NCI-H1417 treated with DMSO at 0.1 percent for 48 hours (cell line): ENCODE measurements at places on chromosomes 4 and X.

GRCh38 chr4:32251926-32252325 is 1531.8 kb downstream of the PCDH7 start:
- no peak for DNase-seq

DNA sequence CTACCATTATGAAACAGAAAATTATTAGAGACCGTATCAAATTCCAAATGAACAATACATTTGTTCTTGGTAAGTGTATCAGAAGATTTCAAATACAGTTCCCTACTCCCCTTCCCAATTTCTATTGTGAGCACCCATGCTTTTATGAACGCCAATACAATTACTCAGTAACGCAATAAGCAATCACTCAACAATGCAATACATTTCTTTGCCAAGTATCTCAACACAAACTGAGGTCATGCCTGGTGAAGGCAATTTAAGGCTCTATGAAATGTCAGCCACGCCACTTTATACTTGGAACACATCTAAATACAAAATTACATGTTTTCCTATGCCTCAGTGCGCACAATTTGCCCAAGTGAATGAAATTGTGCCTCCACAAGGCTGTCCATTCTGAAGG is 712 bp downstream of the PNPLA4 start:
- no peak for DNase-seq

GRCh38 chr4:8403173-8403753 is 37.3 kb downstream of the ACOX3 start:
- peak; percentile 5 for DNase-seq

- no peak for DNase-seq
These were observed 154.3 kb downstream of the CAMK2D start for GRCh38 chr4:113607147-113607720.

- no peak for DNase-seq
These were observed 113.5 kb downstream of the DHX15 start for GRCh38 chr4:24470666-24471485.

GRCh38 chr4:168070903-168071302 is 21.4 kb upstream of the ANXA10 start:
- no peak for DNase-seq

- DNase-seq = no peak
These were observed 297.9 kb upstream of the LCORL start for GRCh38 chr4:18319431-18319830.

DNA sequence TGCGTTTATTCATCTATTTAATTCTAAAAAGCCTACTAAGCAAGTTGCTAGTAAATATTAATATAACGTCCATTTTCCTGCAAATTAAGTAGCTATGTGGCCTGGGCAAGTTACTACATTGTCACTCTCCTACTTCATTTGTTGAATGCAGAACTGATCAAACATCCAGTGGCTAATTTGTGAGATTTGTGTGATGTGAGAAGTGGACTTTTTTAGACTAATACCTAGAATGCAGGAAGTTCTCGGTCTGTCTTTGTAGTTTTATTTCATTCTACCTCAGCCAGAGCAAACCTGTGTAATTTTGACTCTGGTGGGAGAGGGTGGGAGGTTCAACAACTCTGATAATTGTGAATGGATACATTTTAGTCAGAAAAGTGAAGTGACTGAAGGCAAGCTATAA is 840 bp downstream of the GUF1 start:
- no peak for DNase-seq

GRCh38 chr4:178812866-178813265 is 1370.6 kb upstream of the AGA start:
- no peak for DNase-seq

DNA sequence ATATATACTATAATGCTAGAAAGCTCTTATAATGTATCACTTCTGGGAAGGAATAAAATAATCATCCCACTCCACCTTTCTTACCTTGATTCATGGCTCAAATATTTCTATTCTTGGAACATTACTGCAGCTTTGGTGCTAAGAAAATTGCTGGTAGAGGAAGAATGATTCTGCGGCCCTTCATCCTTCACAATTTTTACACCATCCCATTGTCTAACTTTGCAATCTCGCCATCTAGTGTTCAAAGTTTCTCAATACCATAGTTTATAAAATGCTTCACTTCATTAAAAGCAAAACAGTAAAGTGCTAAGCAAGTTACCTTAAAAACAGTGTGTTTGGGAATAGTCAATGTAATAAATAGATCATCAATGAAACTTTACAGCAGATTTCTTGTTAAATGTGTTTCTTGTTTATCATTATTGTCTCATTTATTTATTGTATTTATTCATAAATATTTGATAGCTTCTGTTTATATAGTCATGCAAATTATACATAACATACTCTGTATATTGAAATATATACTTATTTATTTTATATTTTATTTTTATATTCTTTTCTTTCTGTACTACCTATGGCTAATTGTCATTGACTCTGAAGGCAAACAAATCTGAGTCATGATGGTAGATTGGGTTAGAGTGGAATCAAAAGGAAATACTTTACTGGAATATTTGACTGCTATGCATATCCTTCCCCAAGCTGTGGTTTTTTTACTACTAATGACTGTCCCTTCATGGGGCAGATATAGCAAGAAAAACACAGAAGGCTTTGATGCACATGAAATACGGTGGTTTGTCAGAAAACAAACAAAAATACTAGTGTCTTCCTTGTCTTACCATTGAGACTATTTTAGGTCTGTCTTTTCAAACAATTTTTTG is 390.7 kb downstream of the MAPK10 start:
- peak; percentile 24 for DNase-seq

DNA sequence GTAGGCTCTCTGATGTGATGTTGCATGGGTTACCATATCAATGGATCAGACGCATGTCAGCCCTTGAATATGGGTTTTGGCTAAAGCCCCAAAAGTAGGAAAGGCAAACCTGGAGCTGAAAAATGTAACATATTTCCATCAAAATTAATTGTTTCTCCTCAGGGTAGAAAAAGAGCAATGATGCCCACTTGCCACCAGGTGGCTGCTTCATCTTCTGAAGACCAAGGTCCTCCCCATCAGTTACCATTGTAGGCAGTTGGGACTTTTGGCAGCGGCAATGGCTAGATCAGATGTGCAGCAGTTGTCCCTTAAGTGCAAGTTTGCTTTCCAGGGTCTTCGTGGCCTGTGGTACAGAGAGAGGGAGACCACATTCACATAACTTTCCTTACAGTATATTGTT is 118.2 kb downstream of the NAF1 start:
- DNase-seq = no peak

DNA sequence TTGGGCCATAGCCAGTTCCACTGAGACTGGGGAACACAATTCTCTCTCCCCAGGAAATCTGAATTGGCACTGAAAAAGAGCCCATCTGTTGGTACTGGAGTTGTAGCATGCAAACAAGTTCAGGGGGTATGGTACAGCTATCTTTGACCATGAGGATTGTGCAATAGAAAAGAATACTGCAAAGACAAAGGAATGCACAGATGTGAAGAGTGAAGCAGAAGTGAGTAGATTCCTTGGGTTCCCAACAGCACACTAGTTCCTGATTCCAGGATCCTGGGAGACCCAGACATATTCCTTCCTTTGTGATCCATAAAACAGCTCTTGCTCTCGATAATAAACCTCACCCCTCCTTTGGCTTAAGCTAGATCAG is 43.3 kb upstream of the CTAG2 start:
- no peak for DNase-seq

GRCh38 chrX:67723580-67724351 is 179.9 kb downstream of the AR start:
- DNase-seq = no peak

- DNase-seq = no peak
These were observed 83.5 kb upstream of the LIMCH1 start for GRCh38 chr4:41454423-41454822.

- peak; percentile 3 for DNase-seq
These were observed 204.9 kb downstream of the GBA3 start for GRCh38 chr4:22897520-22898108.

DNA sequence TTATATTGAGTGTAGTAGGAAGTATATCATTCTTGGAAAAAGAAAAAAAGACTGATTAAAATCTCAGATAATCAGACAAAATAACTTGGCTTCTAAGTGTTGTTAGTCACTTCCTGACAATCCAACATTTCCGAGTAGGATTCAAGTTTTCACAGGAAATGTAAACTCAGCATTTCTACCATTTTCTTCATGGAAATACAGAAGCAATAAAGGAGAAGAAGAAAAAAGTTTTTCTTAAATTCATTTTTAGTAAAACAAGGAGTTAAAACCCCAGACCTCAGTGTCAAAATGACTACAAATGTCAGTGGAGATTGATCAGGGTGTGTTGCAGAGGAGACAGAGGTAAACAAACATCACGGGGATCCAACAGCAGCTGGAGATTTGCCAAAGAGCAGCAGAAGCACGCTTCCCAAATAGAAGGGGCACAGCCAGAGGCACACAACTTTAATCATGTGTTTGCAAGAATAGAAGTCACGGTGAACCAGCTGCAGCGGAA is 129.3 kb upstream of the FAM9B start:
- DNase-seq = peak; percentile 80

DNA sequence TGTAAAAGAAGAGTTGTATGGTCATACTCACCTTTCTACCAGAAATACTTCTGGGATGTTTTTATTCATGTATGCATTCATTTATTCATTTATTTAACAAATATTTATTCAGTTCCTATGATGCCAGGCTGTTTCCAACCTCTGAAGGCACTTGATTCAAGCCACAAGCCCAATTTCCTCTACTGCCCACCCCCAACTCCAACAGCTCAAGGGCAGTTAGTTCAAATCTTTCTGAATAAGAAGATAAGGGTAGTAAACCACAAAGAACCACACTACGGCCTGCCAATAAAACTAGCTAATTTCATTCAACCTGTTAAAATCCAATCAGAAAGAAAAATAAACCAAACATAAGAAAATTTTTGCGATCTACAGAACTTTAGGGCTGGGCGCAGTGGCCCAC is 31.2 kb downstream of the LRBA start:
- no peak for DNase-seq

- no peak for DNase-seq
These were observed 7.0 kb upstream of the TMSB4X start for GRCh38 chrX:12967711-12968465.

- DNase-seq = no peak
These were observed 40.7 kb downstream of the TIGD4 start for GRCh38 chr4:152738827-152739226.

DNA sequence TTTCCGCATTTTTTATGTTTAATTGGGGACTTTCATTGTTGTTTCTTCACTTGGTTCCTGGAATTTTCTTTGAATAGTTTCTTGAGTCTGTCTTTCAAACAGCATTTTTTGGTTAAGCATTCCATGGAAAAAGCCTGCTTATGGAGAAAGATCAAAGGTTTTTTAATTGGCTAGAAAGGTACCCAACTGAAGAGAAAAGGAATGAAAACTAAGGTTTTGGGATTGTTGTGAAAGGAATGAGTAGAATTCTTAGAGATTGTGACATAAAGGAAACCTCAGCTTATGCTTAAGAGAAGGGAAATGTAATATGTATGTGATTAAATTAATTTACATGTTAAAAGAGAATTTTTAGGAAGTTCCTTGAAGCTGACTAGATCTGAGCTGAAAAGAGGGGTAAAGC is 82.8 kb downstream of the CCKAR start:
- DNase-seq = no peak

DNA sequence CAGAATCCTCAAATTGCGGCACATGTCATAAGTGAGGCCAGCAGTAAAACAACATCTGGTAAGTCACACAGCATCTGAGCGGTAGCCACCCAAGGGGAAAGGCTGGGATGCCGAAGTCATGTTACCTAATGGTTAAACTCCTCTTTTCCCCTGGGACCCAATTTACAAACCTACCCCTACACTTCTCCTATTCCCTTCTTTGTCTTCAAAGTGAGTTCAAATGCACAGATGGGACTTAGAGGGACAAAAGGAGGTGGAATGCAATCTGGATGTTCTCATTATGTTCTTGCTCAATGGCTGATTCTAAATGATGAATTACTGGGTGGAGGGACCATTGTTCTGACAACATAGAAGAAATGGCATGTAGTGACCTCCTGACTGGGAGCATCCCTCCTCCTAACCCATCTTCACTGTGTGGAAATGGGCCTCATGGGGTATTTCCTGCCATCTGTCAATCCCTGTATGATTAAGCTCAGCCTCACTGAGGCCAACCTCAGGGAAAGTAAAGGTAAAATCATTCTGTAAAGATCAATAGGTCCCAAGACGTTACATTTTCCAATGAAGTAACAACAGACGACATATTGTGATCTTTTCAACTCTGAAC is 8.5 kb downstream of the CD40LG start:
- DNase-seq = no peak

DNA sequence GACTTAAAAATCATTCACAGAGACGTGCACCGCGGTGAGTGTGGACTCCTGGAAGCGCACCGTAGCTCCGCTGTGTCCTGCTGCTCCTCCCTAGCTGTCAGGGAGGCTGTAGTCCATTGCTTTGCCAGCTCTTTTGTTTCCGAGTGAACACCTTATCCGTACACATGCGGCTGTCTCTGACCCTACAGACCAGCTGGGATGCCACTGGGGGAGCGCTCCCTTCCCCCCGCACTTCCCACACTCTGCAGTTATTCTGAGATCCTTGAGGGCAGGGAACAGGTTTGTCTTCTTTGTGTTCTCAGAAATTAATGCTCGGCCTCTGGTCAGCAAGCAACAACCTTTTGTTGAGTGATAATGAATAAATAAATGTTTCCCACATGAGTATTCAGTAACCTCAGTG is 33.7 kb upstream of the MSANTD1 start:
- no peak for DNase-seq

- DNase-seq = no peak
These were observed at the start of gene PCDH7 for GRCh38 chr4:30720021-30720660. PCDH7 (plus strand) TSS chr4:30720369; CDS start chr4:30721423, 1,054 bp downstream.

DNA sequence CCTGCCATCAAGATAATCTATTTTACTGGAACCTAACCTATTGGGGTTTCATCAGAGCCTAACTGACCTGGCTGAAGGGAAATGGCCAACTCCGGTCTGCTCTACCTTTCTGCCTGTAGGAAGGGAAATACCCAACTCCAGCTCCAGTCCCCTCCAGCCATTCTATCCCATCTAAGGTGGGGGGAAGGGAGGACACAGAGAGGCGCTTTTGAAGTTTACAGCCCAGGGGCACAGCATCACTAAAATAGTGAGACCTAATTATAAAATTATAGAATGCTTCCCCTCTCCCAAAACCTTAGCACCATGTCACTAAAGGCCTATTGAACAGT is 27.8 kb upstream of the ACSL4 start:
- no peak for DNase-seq

DNA sequence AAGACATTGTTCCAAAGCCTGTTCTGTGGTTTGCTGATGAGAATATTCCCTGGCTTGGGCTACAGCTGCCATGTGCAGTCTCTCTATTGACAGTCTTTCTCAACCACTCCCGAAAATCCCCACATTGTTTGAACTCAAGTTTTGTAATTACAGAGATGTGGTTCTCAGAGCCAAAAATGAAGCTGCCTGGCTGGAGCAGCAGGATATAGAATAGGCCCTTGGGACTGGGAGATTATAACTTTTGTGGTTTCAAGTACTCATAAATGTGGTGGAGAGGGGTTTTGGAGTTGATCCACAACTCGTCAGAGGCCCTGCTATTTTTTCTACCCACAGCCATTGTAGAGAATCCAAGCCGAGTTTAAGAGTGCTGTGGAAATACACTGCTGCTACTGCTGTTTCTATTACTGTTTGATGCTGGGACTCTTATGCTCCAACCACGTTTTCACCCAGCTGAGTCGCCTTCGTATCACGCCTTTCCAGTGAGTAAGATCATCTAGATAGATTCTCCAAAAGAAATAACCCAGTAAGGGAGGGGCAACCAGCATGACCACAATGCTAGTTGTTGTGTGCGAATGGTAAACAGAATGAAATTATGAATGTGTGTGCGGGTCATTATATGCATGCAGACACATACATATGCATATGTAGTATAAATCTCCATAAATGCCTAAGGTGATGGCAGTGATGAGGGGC is 57.1 kb upstream of the ATXN3L start:
- DNase-seq = no peak

GRCh38 chrX:112991801-112992200 is 151.2 kb upstream of the AMOT start:
- DNase-seq = no peak
